HFFc6 (cell line): ENCODE measurements at places on chromosomes 2 and 18. TPM values are rescaled to one million over a fixed set of nuclear protein-coding genes. Genes with fewer than 3 reads are reported as not detected.

DNA sequence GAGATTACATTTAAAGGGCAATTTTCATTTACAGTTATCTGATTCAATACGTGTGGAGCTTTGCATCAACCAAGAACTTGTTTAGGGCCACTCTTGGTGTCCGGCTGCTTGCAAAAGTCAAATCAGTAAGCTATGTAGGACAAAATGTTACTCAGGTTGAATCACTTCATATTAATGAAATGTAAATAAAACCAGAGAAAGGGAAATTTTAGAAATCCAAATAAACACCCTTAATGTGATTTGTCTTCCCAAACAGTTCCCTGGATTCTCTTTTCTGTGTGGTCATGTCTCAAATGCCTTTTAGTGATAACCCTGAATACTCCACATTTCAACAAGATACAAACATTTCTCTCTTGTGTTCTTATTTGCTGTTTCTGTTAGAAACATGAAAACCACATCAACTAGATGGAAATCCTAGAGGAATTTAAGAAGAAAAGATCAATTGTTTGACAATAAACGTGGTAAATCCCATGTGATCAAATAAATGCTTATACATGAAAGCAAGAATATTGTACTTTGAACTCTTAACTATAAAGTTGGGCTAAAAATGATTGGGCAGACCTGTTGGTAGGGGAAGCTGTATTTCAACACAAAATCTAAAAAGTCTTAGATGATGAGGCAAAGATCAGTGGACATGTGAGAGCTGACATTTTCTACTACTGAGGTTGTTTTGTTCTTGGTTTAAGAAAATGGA lies 101.3 kb downstream of the CDC42EP3 start:
- H3K27me3 ChIP-seq = no peaks in the 10 kb centered on the region; the same call in none of the 2 replicates
- peak overlapping the region; percentile 87 for H3K27ac ChIP-seq
- H3K4me3 ChIP-seq = peak overlapping the region; percentile 70
- peak; percentile 71 for DNase-seq
- H3K36me3 ChIP-seq = peaks cover 5% of the 10 kb centered on the region; the same call in 1 of the 2 replicates

GRCh38 chr2:72126186-72127100 lies 21.2 kb downstream of the CYP26B1 start:
- no peak overlapping the region for H3K4me3 ChIP-seq
- H3K27me3 ChIP-seq = peaks cover 24% of the 10 kb centered on the region
- no peaks in the 10 kb centered on the region for H3K36me3 ChIP-seq
- DNase-seq = no peak
- H3K27ac ChIP-seq = no peak overlapping the region

The PIEZO2 gene
- total RNA-seq = not detected in 3 replicates

- H3K27ac ChIP-seq = no peak overlapping the region
- H3K4me1 ChIP-seq = no peaks in the 10 kb centered on the region
- H3K4me3 ChIP-seq = no peak overlapping the region
Measured at GRCh38 chr2:157364257-157364974, 38.8 kb upstream of the ERMN start.

The CBLN2 gene
- not detected in 3 replicates for total RNA-seq

GRCh38 chr2:163248376-163249253 lies 410.0 kb upstream of the KCNH7 start:
- H3K27me3 ChIP-seq = no peaks in the 10 kb centered on the region; the same call in 1 of the 2 replicates
- DNase-seq = no peak
- H3K4me3 ChIP-seq = no peak overlapping the region
- H3K27ac ChIP-seq = no peak overlapping the region
- no peaks in the 10 kb centered on the region for H3K36me3 ChIP-seq

DNA sequence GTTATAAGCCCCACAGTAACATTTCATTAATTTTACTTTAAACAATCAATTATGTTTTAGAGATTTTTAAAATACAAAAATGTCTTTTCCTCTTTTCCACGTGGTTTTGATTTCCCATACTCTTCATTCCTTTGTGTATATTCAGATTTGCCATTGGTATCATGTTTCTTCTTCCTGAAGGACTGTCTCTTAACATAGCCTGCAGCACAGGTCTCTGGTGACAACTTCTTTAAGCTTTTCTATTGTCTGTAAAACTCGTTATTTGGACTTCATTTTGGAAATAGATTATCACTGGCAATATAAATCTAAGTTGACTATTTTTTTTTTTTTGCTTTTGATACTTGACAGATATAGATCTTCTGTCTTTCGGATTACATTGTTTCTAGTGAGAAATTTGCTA lies 115.2 kb upstream of the KLHL29 start:
- H3K27me3 ChIP-seq = peaks cover 2% of the 10 kb centered on the region
- peaks cover 23% of the 10 kb centered on the region for H3K4me1 ChIP-seq
- no peak overlapping the region; the same call in 1 of the 2 replicates for H3K4me3 ChIP-seq
- no peak overlapping the region for H3K27ac ChIP-seq
- peak; percentile 22 for DNase-seq

GRCh38 chr2:207155516-207156444 lies 10.0 kb downstream of the KLF7 start:
- DNase-seq = no peak
- H3K4me3 ChIP-seq = 0 out of 2 replicates have a peak overlapping the region, but pooled peaks have one; percentile 14
- H3K36me3 ChIP-seq = peaks cover 33% of the 10 kb centered on the region
- peaks cover 94% of the 10 kb centered on the region for H3K4me1 ChIP-seq

GRCh38 chr18:79458131-79458838 lies 62.6 kb downstream of the NFATC1 start:
- H3K27me3 ChIP-seq = no peaks in the 10 kb centered on the region; the same call in 1 of the 2 replicates
- peak; percentile 70 for DNase-seq
- H3K36me3 ChIP-seq = no peaks in the 10 kb centered on the region
- H3K4me3 ChIP-seq = no peak overlapping the region
- H3K27ac ChIP-seq = no peak overlapping the region

DNA sequence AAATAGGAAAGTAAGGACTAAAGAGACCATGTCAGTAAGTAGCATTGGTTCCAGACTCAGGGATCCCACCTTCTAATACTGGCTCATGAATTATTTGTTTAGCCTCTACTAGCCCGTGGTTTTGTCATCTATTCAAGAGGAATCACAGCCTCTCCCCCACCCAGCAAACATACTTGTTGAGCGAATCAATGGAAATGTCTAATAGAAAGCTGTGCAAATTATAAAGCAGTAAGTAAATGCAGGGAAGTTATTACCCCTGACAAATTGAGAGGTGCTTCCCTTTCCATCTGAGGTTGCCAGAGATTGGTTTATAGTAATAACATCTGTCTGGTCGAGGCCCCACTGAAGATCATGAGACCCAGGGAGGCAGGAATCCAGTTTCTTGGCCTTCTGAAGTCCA lies 219.3 kb upstream of the OSR1 start:
- DNase-seq = peak; percentile 24
- no peaks in the 10 kb centered on the region for H3K36me3 ChIP-seq
- H3K4me1 ChIP-seq = peaks cover 61% of the 10 kb centered on the region
- peaks cover 5% of the 10 kb centered on the region for H3K27me3 ChIP-seq
- H3K4me3 ChIP-seq = no peak overlapping the region

DNA sequence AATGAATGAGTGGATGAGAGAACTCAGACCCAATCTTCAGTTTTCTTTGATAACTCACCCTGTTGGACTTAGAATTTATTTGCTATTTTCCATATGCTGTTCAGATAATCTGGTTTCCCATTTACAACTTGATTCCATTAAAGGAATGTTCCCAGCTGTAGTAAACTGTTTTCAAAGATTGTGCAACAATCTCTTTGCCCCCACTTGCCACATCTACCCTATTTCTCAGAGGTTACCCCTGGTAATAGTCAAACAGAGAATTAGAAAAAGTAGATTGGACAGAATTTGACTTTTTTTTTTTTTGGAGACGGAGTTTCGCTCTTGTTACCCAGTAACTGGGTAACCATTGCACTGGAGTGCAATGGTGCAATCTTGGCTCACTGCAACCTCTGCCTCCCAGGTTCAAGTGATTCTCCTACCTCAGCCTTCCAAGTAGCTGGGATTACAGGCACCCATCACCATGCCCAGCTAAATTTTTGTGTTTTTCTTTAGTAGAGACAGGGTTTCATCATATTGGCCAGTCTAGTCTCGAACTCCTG lies 93.4 kb upstream of the SIX2 start:
- H3K4me3 ChIP-seq = no peak overlapping the region
- DNase-seq = no peak
- peaks cover 23% of the 10 kb centered on the region for H3K27me3 ChIP-seq
- no peak overlapping the region for H3K27ac ChIP-seq

DNA sequence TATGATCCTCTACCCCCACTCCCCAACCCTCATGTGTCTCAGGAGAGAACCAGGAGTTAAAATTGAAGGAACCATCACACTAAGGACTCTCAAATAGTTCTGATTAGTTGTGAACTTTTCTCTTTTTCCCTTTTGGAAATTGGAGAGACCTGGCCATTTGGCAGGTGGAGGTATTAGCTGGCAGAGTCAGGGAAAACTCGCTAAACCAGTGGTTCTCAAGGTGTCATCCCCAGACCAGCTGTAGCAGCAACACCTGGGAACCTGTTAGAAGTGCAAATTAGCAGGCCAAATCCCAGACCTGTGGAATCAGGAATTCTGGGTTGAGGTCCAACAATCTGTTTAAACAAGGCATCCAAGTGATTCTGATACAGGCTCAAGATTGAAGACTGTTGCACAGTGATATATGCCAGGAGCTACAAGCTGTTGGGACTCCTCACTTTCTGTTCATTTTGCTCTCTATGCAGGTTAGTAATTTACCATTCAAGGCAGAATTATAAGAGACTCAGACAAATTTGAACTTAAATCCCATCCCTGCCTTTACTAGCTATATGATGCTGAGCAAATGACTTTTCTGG lies 2.8 kb upstream of the TMEM131 start:
- H3K27me3 ChIP-seq = peaks cover 2% of the 10 kb centered on the region; the same call in 1 of the 2 replicates
- no peak for DNase-seq
- peaks cover 13% of the 10 kb centered on the region for H3K4me1 ChIP-seq
- no peak overlapping the region for H3K4me3 ChIP-seq

The CD226 gene
- 0.34 to 0.74 TPM (median 0.46 TPM) in 3 replicates for total RNA-seq

DNA sequence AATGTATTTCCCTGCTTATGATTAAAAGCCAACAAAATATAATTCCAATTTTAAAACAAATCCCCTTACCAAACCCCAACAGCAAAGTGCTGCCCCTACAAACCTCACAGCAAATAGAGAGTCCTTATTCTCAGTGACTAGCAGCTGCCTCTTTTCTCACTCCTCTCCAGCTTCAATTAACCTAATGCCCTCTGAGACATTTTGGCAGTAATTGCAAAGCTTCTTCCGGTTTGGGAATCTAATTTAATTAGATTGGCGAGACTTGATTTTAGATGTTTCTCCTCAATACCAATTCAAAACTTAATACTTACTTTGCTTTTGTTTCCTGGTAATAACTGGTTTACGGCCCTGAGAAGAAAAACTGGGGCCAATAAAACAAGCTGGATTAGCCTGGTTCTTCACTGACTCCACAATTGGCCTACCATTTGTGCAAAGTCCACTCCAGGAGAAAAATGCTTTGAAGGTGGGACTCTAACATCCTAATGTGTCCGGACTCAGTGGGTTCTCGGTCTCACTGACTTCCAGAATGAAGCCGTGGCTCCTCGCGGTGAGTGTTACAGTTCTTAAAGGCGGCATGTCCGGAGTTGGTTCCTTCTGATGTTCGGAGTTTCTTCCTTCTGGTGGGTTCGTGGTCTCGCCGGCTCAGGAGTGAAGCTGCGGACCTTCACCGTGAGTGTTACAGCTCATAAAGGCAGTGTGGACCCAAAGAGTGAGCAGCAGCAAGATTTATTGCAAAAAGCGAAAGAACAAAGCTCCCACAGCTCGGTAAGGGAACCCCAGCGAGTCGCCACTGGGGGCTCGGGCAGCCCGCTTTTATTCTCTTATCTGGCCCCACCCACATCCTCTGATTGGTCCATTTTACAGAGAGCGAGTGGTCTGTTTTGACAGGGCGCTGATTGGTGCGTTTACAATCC lies 52.8 kb downstream of the SLC35F5 start:
- no peaks in the 10 kb centered on the region for H3K4me1 ChIP-seq
- peaks cover 3% of the 10 kb centered on the region; the same call in 1 of the 2 replicates for H3K27me3 ChIP-seq
- H3K4me3 ChIP-seq = no peak overlapping the region

DNA sequence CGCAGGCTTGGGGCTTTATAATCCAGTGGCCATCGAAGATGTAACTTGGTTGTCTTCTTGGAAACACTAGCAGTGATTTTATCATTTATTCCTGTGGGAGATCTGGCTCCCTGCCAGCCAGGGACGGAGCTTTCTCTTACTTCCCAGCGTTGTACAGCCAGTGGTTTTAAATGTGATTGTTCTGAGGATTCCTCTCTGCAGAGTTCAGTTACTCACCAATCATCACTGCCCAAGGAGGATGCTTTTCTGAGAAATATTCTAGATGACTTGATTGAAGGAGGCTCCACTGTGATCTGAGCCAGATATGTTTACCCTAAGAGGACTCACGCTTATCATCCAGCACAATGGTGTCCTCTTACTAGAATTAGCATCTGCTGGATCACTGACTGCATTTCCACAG lies 744.3 kb downstream of the RNF144A start:
- peaks cover 5% of the 10 kb centered on the region for H3K27me3 ChIP-seq
- H3K4me3 ChIP-seq = no peak overlapping the region
- H3K27ac ChIP-seq = no peak overlapping the region
- no peaks in the 10 kb centered on the region for H3K4me1 ChIP-seq

DNA sequence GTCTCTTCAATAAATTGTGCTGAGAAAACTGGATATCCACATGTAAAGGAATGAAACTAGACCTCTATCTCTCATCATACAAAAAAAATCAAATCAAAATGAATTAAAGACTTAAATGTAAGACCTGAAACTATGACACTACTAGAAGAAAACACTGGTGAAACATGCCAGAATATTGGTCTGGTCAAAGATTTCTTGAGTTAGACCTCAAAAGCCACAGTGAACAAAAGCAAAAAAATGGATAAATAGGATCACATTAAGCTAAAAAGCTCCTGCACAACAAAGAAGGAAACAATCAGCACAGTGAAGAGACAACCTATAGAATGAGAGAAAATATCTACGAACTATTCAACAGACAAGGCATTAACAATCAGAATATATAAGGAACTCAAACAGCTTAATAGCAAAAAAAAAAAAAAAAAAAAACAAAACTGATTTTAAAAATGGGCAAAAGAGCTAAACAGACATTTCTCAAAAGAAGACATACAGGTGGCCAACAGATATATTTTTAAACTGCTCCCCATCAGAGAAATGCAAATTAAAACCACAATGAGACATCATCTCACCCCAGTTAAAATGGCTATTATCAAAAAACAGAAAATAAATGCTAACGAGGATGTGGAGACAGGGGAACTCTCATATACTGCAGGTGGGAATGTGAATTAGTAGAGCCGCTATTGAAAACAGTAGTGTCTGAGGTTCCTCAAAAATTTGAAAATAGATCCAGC lies 66.3 kb downstream of the NCKAP1 start:
- H3K4me1 ChIP-seq = no peaks in the 10 kb centered on the region
- no peaks in the 10 kb centered on the region for H3K27me3 ChIP-seq
- H3K27ac ChIP-seq = no peak overlapping the region
- no peak overlapping the region for H3K4me3 ChIP-seq
